Ascending aorta (tissue), 2 donors: ENCODE measurements at places on chromosomes 6 and 20. TPM values are rescaled to one million over a fixed set of nuclear protein-coding genes. Genes with fewer than 3 reads are reported as not detected.

DNA sequence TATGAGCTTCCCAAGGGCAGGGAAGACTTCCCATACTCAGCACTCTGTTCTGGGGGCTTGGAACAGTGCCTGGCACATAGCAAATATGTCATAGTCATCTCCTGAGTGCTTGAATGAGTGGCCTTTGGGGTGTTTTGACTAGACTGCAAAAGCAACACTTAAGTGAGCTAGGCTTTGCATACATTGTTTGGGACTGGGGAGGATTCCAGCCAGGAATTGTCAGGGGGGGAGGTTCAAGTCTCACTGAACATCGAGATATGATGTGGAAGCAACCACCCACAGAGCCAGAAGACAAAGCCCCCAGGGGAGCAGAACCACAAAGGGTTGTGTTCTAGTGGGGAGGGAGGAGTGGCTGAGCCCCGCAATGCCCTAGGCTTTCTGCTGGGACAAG lies 98.4 kb downstream of the SYCP2 start:
- no peaks in the 10 kb centered on the region for H3K27me3 ChIP-seq
- H3K4me1 ChIP-seq: no peaks in the 10 kb centered on the region
- no peak overlapping the region for H3K27ac ChIP-seq
- no peak for DNase-seq

DNA sequence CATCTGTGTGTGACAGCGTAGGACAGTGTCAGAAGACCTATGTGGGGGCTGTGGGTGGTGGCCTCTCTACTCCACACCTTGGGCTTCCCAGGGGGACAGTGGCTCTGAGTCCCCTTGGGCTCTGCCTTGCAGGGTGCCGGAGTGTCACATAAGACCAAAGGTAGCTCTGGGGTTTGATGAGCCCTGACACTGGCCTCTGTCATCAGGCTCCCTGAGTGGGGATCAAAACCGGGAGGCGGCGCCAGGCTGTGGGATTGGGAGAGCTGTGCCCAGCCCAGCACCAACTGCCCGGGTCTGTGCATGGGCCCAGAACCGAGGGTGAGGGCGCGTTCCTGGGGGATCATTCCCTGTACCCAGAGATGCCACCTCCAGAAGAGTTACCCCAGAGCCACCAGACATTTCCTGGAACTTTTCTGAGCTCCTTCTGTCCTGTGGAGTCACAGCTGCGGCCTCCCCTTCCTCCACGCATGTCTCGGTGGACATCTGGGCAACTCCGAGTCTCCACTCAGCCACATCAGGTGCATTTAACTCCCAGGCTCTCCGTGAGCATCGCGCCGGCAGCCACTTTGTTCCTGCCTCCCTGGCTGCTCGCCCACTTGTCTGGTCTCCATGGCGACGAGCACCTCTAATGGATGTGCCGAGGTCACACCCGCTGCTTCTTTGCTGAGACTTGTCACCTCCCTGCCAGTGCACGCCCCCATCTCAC lies 94.7 kb downstream of the TMEM242 start:
- DNase-seq: no peak
- H3K4me3 ChIP-seq: no peak overlapping the region
- peaks cover 32% of the 10 kb centered on the region for H3K4me1 ChIP-seq
- H3K36me3 ChIP-seq: no peaks in the 10 kb centered on the region
- H3K27me3 ChIP-seq: no peaks in the 10 kb centered on the region

- H3K36me3 ChIP-seq: no peaks in the 10 kb centered on the region
- H3K27ac ChIP-seq: peak overlapping the region; percentile 29
- no peaks in the 10 kb centered on the region for H3K27me3 ChIP-seq
- H3K4me1 ChIP-seq: peaks cover 25% of the 10 kb centered on the region
These were observed 567.9 kb upstream of the CITED2 start for GRCh38 chr6:139942331-139942730.

RAET1L gene
- not detected for total RNA-seq

MUCL3 gene
- total RNA-seq: not detected

TBC1D32 gene
- total RNA-seq: 2.1 TPM
